NCI-H1694 (cell line): ENCODE measurements at places on chromosomes 7 and 10.
A peak's percentile ranks its signal among the peaks of the same experiment; 100 is the strongest.

- no peak for DNase-seq
Measured at GRCh38 chr10:104246976-104247375, 7.7 kb upstream of the GSTO1 start.

- DNase-seq = no peak
Measured at GRCh38 chr10:87935290-87936141, 72.1 kb downstream of the PTEN start.

DNA sequence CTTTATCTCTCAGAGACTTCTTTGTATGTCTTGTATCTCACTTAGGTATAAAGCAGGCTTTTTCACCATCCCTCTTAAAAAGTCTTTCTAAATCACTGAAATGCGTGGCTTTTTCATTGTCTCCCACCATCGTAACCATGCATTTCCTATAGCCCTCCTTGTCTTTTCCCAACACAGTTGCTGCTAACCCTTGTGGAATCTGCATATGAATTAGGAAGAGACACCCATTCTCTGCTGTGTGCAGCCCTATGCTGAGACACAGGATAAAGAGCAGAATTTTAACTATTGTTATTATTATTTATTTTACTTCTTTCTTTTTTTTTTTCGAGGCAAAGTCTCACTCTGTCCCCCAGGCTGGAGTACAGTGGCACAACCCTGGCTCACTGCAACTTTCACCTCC, 804.3 kb upstream of the COBL start:
- no peak for DNase-seq

DNA sequence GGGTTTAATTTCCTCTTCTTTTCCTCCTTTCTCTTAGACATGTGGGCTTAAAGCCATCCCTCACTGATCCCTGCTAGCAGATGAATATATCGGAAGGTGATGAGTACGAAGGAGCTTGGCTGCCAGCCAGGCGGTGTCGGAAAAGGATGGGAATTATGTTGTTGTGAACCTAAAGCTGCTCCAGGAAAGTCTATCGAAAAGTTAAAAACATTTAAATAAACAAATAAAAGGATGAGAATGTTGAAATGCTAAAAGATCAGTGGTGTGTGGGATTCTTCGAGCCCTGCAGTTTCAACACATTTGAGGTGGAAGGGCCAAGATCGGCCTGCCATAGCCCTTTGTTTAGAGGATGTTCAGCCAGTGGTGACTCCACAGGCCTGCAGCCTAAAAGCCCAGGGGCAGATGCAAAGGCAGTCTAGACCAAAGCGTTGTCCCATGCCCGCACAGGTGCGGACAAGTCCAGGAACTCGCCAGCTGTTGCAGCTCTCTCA, 107.9 kb downstream of the JCAD start:
- no peak for DNase-seq

- no peak for DNase-seq
Measured at GRCh38 chr7:55224111-55224510, 141.0 kb upstream of the LANCL2 start.

- DNase-seq = no peak
Measured at GRCh38 chr7:123746931-123747488, 1.8 kb downstream of the WASL start.

- no peak for DNase-seq
Measured at GRCh38 chr7:32415519-32415918, 74.7 kb downstream of the LSM5 start.

GRCh38 chr10:95306851-95307250, 16.0 kb upstream of the PDLIM1 start:
- no peak for DNase-seq

- no peak for DNase-seq
Measured at GRCh38 chr10:106609470-106610266, 554.8 kb downstream of the SORCS1 start.

GRCh38 chr7:22429386-22429785, 70.6 kb downstream of the STEAP1B start:
- DNase-seq = no peak

GRCh38 chr10:103111031-103111917, 81.8 kb downstream of the NT5C2 start:
- DNase-seq = no peak

- DNase-seq = no peak
Measured at GRCh38 chr10:132681858-132682755, 103.8 kb downstream of the NKX6-2 start.

GRCh38 chr10:101997803-101998202, 58.2 kb downstream of the ARMH3 start:
- DNase-seq = no peak

DNA sequence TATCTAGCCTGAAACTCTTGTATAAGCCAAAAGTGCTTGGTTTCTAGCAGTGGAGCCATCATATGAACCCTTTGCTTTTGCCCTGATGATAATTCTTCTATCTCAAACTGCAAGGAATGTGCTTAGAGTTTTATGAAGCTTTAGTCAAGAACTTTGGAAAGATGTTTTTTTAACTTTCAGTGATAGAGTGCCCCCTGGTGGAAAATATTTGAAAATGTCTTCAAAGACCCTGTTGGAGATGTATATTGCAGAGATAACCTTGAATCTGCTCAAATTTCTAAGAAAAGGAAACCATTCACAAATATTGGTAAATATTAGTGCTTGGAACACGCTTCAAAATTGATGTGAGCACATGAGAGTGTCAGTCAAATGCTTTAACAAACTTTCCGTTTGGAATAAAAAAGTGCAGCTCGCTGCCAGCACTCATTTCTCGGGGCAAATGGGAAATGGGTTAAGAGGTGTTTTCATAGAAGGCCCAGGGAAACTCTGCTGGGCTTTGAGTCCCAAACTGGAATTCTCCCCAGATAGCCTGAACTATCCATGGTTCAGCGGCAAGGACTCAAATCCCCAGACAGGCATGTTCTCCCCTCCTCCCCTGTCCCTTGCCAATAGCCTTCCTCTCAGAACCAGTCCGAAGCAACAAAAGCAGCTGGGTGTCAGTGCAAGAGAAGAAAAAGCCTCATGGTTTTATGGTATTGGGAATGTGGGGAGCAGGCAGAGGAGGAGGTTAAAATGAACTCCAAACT, 129.3 kb downstream of the MYOF start:
- DNase-seq = peak; percentile 32

DNA sequence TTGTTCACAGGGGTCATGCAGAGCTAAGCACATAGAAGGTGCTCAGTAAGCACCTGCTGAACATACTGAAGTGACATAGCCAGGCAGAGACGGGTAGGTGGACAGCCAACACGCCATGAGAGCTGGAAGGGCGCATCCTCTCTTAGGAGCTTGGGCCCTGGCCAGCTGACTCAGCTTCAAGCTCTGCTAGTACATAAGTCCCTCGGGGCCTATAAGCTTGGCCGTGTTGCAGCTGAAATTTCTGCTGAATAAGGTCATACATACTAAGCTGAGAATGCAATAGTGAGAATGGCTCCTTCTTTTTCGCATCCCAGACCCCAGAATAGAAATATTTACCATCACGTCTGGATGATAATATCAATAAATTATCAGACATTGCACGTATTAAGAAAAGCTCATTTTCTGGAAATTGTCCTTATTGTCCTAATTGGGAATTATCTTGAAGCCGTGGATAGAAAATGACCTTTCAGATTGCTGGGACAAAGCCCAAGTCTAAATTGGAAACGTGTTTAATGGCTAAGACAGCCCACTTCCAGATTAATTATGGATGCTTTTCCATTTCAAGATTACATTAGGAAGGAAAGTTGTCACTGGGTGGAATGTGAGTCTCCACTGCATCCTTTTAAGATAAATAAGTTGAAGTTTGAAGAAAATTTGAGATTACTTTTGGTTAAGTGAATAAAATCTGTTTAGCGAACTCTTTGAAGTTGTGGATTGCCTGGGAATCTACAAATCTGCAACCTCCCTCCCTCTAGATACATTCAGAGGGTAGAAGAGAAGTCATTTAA, 287.1 kb upstream of the C7orf33 start:
- peak; percentile 31 for DNase-seq

GRCh38 chr10:13862546-13863233, 275.9 kb downstream of the PRPF18 start:
- no peak for DNase-seq

DNA sequence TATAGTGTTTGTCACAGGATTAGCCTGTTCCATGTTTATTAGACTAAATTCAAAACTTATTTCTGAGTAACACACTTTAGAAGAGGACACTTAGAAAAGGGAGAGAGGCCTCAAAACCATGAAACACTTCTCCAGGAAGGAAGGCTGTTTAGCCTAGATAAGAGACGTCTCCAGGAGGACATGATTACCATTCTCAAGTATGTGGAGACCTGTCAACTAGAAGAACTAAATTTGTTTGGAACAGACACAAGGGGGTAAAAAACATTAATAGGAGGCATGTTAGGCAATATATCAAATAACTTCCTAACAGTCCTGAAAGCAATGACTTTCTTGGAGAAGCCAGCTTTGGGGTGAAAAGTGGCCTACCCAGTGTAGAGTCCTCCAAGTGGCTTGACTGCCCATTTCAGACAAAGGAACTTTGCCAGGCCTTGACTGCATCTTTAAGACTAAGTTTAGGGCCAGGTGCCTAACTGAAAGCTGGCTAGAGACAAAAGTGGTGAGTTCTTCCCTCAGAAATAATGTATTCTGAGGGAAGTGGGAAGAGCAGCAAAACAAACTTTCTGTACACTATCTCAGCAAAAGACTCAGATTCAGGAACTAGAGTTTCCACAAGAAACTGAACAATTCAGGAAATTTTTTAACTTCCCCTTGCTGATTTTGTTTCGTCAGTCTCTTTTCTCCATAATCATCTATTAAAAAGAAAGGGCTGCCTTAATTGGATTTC, 11.8 kb downstream of the NCOA4 start:
- no peak for DNase-seq

- no peak for DNase-seq
Measured at GRCh38 chr10:7285522-7286322, 125.1 kb downstream of the SFMBT2 start.
